Erythroblast (primary cell): ENCODE measurements at places on chromosomes 11 and 22.

GRCh38 chr11:528815-529727 is 6.3 kb downstream of the HRAS start:
- DNase-seq, result no peak

- no peak for DNase-seq
Measured at GRCh38 chr11:112662554-112662953, 298.7 kb upstream of the NCAM1 start.

DNA sequence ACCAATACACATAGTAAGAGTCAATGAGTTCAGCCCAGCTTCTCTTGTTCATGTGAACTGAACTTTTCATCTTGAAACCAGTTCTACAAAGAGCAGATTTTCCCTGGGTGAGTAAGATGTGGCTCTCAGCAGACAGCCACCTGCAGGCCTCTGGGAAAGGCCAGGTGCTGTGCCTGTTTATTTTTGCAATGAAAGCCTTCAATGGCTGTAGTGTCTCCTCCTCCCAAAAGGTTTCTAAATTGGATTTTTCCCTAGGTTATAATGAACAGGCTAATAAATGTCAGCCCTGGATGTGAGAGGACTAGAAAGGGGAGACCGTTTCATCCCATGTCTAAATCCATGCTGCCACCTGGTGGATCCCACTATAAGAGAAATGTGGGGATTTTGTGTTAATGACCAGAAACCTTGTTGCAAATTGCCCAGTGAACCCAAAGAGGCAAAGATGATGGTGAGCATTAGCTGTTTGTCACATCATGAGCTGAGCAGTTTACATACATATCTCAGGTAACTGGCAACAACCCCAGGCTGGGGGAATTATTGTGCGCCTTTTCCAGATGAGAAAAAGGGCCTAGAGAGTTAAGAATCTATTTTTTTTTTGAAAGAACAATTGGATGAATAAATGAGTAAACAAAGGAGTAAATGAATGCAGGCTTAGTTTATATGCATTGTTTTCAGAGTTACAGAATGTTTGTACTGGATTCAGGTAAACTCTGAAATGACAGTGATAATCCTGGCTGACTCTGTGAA is 12.7 kb downstream of the C11orf91 start:
- peak; percentile 48 for DNase-seq

DNA sequence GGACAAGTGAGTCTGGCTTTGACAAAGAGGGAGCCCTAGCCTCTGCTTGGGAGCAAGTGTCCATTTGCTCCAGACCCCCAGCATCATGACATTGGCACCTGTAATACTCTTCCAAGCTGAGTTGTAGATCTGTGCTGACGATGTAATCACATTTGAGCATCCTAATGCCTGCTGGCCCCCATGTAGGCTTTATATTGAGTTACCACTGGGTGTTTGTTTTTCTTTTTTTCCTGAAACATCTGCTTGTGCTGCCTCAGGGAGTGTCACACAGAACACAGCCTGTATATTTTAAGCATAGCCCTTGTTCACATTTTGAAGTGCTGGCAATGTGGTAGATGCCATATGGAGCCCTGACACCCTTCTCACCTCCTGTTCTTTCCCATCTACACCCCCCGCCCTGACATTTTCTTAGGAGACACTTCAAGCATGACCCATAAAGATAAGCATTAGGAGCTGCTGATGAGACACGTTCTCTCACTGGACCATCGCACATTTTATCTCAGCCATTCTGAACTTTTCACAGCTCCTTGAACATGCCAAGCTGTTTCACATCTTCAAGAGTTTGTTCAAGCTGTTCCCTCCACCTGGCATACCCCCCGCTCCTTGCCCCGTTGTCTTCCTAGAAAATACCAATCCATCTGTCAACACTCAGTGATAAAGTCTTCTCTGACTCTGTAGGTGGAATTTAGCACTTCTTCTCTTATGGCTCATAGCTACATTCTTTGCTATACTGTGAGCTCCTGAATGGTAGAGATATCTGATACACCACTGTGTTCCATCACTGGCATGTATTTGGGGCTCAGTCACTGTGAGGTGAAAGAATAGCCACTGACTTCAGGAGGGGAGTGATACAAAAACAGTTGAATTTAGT is 128.7 kb downstream of the TRIM44 start:
- DNase-seq, result no peak

DNA sequence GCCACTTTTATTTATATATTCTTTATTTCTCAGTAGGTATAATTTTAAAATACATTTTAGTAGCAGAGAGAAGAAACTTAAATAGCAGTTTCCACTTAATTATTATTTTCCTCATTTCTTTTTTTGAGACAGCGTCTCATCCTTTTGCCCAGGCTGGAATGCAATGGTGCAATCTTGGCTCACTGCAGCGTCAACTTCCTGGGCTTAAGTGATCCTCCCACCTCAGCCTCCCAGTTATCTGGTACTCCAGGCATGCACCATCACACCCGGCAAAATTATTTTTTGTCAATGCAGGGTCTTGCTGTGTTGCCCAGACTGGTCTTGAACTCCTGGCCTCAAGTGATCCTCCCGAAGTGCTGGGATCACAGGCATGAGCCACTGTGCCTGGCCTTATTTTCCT is 38.3 kb downstream of the ATG13 start:
- DNase-seq, result no peak

GRCh38 chr22:50529897-50530579 is at the start of gene TYMP:
TYMP (minus strand) TSS chr22:50530012; CDS start chr22:50529709, 303 bp downstream.
- DNase-seq, result peak; percentile 72

- no peak for DNase-seq
Measured at GRCh38 chr11:46335890-46336562, 11.2 kb upstream of the DGKZ start.

DNA sequence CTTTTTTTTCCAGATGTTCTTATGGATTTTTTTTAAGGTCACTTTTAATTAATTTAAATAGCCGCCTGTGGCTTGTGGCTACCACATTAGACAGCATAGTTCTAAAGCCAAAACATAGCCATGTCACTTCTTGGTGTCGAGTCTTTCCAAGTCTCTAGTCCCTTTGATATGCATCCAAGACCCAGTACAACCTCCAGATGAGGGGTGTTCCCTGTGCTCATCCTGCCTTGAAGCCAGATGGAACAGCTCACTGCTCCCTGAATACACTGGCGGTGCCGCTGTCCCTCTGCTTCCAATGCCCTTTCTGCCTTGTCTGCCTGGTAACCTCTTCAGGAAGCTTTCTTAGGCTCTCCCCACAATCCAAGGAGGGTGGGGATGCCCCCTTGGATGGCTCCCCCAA is 338.0 kb downstream of the TENM4 start:
- no peak for DNase-seq
